Esophagus squamous epithelium (tissue), 5 donors: ENCODE measurements at places on chromosomes 12 and 14.

DNA sequence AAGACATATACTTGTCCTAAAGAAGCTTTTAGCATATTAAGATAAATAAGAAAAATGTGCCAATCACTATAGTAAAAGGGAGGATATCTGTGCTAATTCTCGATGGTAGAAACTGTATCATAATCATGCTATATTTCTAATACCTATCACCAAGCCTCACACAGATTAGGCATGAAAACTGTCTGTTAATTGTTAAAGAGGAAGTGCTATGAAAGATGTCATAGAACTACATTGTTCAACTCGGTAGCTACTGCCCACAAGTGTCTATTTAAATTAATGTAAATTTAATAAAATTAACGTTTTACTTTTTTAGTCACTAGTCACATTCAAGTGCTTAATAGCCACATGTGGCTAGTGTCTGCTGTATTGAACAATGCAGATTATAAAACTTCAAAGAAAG lies 77.5 kb upstream of the KICS2 start:
- no peak for DNase-seq

- no peak for DNase-seq
These were observed 447.1 kb upstream of the SEL1L start for GRCh38 chr14:81980601-81981306.

- DNase-seq: no peak
These were observed 22.4 kb upstream of the DIO3 start for GRCh38 chr14:101538878-101539277.

DNA sequence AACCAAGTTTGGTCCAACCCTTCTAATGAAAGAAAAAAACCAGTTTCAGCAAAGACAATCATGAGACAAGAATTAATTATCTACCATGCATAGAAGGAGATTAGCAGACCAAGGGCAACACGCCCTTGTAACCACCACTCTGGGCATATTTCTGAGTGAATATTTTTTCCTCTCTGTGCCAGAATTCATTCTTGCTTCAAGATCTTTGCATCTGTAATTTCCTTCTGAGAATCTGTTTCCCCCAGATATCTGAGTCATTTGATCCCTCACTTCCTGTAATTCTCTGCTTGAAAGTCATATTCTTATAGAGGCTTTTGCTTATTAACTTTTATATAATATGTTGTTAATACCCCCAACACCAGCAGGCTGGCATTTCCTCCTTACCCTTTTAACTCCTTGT lies 243.7 kb downstream of the SLC16A7 start:
- no peak for DNase-seq

- no peak for DNase-seq
These were observed 188.0 kb downstream of the TTC8 start for GRCh38 chr14:89012282-89013097.

DNA sequence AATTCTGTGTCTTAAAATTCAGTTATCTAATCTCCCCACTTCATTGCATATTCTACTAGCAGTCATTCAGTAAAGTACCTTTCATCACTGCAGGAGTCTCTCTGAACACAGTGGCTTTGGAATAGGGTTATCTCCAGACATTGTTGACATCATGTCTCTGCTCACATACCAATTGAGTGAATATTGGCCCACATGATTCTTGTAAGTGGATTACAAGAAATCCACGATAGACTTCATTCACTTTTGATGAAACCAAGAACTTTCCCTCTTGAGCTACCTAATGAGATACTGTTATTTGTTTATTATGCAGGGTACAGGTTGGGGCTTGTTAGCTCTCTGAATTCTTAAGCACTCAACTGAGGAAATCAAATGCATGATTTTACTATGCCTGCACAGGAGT lies 284.9 kb downstream of the RAD51B start:
- no peak for DNase-seq

GRCh38 chr12:108911915-108912314 lies 32.0 kb downstream of the DAO start:
- no peak for DNase-seq

DNA sequence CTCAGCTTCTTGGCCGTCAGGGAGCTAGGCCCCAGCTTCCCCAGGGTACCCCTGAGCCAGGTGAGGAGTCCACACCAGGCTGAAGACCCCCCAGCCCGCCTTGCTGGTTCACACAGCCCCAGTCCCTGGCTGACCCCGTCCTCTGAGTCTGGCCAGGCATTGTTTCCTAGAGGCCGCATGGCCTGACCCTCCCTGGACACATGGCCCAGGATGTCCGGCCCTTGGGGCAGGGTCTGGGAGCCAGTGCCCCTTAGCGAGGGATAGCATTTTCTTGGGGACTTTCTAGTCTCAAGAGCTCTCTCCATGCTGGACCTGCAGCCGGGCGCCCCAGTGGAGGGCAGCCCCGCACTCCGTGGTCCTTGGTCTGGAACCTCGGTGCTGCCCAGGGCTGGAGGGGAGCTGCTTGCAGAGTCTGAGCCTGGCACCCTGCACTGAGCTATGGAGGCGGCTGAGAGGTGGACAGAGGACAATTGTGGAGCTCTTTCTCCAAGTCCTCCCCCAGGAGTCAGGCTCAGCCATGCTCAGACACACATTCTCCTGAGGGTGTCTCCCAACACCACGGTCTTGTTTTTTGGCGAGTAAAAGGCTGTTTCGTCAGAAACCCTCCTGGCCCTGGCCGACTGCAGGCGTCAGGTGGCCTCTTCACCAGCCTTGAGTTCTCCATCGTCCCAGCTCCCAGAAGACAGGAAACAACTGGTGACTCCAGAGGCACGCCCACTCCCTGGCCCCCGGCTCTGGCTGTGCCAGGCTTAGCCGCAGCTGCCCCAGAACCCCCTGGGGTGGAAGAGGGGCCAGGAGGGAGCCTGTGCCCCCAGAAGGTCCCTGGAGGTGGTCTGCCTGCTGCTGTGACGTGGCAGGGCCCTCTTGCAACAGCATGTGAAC lies 17.6 kb upstream of the CRIP2 start:
- no peak for DNase-seq

DNA sequence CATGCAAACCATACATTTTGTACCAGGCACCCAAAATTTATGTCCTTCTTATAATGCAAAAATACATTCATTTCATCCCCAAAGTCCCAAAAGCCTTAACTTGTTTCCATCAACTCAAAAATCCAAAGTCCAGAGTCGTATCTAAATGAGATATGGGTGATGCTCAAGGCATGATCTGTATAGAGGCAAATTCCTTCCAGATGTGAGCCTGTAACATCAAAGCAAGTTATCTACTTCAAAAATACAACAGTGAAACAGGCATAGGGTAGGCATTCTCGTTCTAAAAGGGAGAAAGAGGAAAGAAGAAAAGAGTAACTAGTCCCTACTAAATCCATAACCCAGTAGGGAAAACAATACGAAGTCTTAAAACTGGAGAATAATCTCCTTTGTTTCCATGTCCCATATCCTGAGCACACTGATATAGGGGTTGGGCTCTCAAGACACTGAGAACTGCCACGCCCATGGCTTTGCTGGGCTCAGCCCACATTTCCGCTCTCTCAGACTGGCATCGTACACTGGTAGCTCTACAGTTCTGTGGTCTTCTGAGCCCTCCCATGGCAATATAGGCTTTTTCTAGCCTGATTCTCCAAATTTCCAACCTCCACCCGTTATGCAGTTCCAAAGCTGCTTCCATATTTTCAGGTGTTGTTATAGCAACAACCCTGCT lies 232.8 kb downstream of the TMTC2 start:
- no peak for DNase-seq

DNA sequence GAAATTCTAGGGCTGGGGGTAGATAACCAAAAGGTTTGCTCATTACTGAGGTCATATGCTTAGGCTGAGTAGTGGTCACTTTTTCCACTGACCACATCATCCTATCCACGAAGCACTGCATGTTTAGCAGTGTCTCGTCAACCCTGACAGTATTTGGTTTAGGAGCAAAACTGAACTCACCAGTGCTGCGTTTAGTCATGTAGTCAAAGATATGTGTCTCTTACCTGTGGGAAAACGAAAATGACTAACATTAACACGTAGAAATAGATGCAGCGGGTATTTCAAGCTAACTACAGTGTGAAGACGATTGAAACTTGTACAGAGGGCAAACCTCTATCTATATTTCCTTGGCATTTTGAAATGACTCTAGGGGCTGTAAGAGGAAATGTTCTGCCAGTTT lies 34.6 kb downstream of the MTHFD1 start:
- no peak for DNase-seq

- no peak for DNase-seq
These were observed 16.7 kb downstream of the NT5DC3 start for GRCh38 chr12:103824290-103824689.

DNA sequence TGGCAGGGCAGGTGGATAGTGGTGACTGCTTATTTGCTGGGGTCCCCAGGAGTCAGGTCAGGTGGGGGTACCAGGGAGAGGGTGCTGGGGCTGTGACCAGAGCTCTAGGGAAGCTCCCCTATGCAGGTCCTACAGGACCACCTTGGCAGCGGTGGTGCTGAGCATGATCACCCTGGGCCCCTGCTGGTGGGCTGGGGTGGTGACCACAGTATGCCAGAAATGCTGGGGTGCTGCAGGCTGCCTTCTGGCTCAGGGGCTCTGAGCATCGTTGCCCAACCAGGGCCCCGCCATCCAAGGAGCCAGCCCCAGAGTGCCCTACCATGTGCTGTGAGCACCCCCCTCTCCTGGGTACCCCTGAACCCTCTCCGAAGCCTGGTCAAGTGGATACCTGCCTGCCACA lies 17.5 kb upstream of the NUDT14 start:
- no peak for DNase-seq

GRCh38 chr12:82099216-82099615 lies 259.0 kb downstream of the CCDC59 start:
- DNase-seq: no peak

DNA sequence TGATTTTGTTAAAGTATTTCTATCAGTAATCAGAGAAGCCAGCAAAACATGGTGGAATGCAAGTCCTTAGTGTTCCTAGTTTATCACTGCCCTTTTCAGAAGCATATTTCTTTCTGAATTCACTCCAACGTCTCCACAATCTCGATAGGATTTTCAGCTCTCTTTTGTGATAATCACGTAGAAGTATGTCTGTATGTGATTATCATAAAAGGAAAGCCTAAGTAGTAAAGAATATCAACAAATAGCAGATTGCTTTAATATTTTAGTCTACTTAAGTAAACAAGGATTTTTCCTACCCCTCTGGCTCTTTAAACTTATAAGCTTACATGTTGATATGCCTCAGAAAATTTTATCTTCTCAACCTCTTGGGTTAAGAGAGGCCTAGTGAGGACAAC lies 147.4 kb upstream of the NUDT4 start:
- DNase-seq: no peak

DNA sequence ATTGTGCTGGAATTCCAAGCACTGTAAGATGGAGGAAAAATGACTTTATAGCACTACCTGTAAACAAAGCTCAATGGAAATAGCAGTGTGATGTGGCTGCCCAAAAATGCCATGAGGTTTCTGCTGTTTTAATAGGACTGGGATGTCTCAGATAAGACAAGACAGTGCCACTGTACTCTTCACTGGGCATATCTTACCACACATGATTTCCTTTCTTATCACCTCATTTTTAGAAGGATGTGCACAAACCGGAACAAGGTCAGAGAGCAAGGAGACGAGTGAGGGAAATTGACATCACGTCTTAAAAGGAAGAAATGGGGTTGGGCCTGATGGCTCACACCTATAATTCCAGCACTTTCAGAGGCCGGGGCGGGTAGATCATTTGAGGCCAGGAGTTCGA lies 38.4 kb upstream of the FGD4 start:
- no peak for DNase-seq

DNA sequence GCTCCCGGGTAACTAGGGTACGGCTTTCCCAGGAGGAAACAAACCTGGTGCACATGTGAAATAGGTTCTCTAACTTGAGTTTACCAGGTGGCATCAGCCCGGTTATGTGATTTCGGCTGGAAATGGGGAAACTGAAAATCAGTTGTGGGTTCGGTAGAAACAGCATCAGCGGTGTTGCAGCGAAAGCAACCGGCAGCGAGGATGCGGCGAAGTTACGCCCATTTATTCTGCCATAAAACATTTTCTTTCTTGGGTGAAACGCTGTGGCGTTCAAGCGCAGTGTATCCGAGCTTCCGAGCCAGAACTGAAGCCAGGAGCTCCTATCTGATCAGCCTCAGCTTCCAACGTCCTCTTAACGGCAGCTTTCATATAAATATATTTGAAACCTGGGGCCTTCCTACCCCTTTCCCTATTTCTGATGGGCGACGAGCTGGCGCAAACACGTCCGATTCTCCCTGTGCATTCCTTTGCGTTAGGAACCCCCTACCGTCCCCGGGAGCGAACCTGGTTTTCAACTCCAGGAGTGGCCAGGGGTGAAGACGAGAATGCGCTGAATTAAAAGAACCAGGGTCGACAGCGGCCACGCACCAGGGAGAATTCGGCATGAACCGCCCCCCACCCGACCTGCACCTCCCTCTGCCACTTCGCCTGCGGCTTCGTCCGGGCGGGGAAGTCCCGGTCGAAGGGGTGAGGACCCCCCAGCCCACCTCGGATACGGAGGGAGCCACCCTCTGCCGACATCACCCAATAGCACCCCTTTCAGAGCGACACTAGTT lies 1.6 kb downstream of the DPF3 start:
- no peak for DNase-seq

GRCh38 chr14:55077170-55078151 lies 26.0 kb downstream of the MAPK1IP1L start:
- DNase-seq: no peak

DNA sequence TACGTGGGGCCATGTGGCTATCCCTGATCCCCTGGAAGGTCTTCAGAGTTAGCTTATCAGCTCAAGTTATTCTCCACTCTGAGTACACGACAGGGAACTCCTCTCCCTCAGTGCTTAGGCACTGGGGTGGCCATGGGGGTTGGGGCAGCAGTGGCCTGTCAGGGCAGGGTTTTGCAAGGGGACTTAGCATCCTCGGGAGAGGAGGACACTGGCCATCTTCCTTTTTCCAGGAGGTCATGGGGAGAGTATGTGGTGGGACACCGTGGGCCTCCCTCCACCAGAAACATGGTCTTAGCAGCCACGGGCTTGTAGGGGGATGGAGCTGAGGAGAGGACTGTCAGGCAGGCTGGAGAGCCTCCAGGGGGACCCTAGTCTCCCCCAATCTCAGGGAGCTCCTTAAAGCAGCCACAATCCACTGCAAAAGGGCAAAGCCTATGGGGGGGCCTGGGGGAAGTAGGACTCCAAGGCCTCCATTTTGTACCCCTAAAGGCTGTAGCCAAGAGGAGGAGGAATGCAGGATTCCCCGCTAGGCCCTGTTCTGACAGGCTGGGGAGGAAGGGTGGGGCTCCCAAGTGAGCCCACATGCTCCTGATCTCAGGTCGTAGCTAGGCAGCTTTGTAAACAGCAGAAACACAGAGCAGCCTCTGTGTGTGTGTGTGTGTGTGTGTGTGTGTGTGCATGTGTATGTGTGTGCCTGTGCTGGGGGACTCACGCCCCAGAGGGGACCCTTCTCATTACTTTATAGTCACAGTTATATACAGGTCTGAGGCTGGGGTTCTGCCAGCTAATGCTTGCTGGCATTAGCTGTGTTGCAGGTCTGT lies 36.6 kb downstream of the KRT80 start:
- no peak for DNase-seq

DNA sequence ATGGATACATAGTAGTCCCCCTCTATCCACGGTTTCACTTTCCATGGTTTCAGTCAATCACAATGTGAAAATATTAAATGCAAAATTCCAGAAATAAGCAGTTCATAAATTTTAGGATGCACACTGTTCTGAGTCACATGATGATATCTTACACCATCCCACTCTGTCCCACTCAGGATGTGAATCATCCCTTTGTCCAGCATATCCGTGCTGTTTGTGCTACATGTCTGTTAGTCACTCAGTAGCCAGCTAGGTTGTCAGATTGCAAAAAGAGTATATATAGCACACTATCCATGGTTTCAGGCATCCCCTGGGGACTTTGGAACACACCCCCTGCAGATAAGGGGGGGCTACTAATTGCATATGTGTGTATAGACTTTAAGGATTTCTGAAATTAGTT lies 8.1 kb upstream of the NAA30 start:
- DNase-seq: no peak
